Heart left ventricle (tissue), 16 donors: ENCODE measurements at places on chromosomes 11 and 22. TPM values are rescaled to one million over a fixed set of nuclear protein-coding genes. Genes with fewer than 3 reads are reported as not detected.

The PTGDR2 gene
- 2.0 TPM for total RNA-seq

DNA sequence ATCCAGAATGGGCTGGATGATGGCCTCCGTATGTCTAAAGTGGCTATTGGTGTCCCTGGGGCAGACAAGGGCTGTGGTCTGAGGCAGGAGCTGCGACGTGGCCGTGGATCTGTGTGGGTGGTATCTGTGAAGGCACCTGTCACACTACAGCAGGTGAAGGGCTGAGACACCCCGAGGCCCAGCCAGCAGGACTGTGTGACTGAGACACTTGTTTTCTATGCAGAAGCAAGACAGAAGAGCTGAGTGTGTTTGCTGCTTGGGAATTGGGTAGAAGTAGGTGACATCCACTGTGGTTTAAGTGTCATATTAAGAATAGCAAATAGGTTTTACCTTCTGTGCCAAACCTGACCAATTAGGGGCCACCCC, 35.0 kb downstream of the AMPD3 start:
- no peak for DNase-seq

DNA sequence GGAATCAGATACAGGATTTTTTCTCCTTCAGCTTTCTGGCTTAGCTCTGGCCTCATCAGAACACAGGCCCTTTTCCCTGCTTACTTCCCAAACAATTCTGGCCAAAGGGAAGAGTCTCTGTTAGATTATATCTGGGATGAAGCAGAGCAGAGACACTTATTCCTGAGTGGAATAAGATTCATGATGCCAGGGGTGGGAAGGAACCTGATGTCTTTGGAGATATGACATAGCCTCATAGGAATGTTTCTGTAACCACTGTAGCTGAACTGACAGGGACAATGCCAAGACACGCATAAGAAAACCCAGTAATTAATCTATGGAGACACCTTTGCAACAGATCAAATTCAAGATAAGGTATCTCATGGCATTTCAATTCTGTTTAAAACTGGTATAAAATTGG, 177.1 kb upstream of the RAG2 start:
- no peak for DNase-seq

DNA sequence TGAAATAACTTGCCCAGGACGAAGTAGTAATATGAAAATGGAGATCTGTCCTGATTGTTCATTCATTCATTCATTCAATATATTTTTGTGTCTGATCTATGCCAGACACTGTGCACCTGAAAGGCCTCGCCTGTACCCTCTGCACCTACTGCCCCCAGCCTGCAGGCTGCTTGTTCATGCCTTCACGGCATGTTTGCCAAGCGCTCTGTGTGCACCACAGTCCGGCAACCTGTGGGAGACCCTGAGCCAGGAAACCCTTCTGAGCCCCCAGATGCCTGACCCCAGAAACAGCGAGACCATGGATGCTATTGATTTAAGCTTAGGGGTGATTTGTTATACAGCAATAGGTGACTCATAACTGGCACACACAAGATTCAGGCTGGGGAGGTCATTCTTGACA, 47.0 kb downstream of the RTL6 start:
- no peak for DNase-seq

The GNB1L gene
- 3.3 TPM for total RNA-seq

DNA sequence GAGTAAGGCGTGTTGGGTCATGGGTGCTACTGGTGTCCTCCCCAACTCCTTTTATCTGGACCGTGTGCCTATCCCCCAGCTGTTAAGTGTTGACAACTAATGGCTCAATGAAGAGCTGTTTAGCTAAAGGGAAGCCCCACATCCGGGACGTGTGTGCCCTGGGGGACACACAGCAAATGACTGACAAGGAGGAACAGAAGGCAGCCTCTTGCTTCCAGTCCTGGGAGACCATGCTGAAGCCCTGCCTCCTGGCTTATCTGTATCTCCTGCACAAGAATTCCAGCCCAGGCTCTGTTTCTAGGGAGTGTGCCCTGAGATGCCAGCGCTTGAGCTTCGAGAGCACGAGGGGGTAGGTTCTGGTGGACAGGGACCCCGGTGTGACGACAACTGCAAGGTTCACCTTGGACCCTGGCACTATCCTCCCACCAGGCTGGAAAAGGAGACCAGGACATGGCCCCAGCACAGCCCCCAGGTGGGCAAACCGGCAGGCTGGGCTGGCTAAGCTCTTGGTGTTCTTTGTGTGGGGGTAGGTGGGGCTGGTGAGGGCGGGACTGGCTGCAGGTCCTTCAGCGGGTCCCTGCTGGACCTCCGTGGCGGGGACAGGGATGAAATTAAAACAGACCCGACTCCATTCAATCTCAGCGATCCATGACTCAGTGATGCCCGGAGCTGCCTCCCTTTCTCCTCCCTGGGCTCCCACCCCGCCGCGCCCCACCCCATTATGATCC, 21.0 kb downstream of the ASCL2 start:
- peak; percentile 52 for DNase-seq

- DNase-seq = no peak
These were observed 5.2 kb upstream of the OR56A5 start for GRCh38 chr11:5973530-5973929.

- no peak for DNase-seq
These were observed 14.5 kb upstream of the GAB2 start for GRCh38 chr11:78432058-78432515.

- no peak for DNase-seq
These were observed 18.9 kb downstream of the SHANK3 start for GRCh38 chr22:50691521-50691920.

DNA sequence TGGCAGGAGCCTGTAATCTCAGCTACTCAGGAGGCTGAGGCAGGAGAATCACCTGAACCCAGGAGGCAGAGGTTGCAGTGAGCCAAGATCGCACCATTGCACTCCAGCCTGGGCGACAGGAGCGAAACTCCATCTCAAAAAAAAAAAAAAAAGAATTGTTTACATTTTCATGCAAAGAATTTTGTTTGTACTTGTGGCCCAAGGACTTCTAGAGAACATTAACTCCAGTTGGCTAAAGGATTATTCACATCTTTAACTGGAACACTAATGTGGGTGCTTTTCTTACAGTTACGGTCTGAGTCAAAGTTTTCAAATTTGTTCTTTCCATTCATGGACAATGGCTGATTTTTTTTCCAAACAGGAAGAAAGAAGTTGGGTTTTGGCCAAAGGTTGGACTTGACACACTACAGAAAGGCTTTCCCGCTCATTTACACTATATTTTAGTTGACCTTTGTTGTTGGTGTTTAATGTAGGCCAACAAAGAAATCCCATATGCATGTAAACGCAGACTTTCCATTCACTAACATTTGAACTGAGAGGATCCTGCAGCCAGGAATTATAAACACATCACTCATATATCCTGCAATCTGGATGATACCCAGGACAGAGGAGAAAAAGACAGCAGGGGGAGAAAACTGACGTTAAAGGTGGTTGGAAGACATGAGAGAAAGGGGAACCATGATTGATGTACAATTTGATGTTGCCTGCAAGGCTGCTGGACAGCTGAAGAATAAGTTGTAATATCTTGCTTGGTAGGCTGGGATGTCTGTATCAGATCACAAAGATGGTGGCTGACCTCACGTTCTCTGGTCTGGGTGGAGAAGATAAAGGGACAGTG, 13.1 kb downstream of the POU2AF1 start:
- no peak for DNase-seq

The JAM3 gene
- total RNA-seq = 56.9 TPM

DNA sequence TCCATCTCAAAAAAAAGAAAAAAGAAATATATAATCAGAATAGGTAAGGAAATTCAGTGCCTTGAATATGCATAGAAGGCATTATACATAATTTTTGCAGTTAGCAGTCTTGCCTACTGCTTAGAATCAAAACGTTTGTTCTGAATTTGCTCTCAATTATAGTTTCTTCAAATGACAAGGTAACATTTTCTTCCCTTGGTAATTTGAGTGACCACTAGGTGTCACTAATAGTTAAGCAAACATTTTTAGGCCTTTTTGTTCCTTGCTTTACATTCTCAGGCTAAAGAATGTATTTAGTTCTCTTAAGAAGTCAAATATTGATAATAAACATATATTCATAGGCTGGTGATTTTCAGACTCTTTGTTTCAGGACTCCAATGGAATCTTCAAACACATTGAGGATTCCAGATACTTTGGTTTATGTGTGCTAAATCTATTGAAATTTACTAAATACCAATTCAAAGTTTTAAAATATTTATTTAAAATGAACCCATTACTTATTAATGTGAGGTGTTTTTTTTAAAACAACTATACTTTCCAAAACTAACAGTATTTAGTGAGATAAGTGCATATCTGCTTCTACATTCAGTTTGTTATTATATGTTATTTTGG, 55.0 kb upstream of the DEPDC7 start:
- DNase-seq = no peak

- peak; percentile 24 for DNase-seq
These were observed 35.4 kb upstream of the WNT7B start for GRCh38 chr22:46012182-46012880.

- DNase-seq = no peak
These were observed 486 bp downstream of the CLMP start for GRCh38 chr11:123194337-123195187.

DNA sequence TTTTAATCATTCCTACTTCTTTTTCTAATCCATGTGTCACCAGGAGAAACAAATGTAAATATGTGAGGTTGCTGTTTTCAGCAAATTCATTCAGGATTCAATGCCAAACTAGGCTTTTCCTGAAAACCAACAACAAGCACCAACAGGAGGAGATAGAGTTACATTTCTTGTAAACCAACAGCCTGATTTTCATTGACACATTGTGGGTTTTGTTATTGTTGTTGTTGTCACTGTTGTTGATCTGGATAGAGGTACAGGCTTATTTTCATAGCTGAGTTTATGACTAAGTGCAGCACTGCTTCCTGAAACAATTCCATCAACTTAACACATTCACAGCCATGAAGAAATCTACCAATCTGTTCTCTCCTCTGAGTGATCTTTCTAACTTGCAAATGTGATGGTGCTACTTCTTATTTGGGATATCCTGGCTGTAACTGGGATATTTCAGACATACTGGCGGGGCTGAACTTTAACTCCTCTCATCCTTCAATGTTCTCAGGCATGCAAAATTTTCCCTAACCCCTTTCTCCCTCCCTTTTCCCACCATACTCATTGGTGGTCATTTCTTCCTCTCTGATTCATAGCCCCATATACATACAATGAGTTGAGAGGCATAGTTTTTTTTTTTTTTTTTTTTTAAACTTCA, 65.5 kb downstream of the ME3 start:
- DNase-seq = no peak

- no peak for DNase-seq
These were observed 10.2 kb upstream of the DDB2 start for GRCh38 chr11:47204637-47204989.

GRCh38 chr11:114194702-114195101, 101.5 kb upstream of the NNMT start:
- no peak for DNase-seq

GRCh38 chr11:8987446-8987845, 16.4 kb downstream of the NRIP3 start:
- DNase-seq = no peak

The FAM180B gene
- total RNA-seq = not detected

The MAPK8IP1 gene
- 7.6 TPM for total RNA-seq

The TMEM121B gene
- 2.3 TPM for total RNA-seq

GRCh38 chr11:19820100-19820499, 107.5 kb downstream of the NAV2 start:
- DNase-seq = no peak

- DNase-seq = no peak
These were observed 83.1 kb upstream of the NCAM1 start for GRCh38 chr11:112878033-112878601.

- DNase-seq = no peak
These were observed 108.9 kb upstream of the NCAM1 start for GRCh38 chr11:112852143-112852866.

GRCh38 chr11:72190631-72191071, 1.3 kb upstream of the FOLR1 start:
- DNase-seq = no peak

DNA sequence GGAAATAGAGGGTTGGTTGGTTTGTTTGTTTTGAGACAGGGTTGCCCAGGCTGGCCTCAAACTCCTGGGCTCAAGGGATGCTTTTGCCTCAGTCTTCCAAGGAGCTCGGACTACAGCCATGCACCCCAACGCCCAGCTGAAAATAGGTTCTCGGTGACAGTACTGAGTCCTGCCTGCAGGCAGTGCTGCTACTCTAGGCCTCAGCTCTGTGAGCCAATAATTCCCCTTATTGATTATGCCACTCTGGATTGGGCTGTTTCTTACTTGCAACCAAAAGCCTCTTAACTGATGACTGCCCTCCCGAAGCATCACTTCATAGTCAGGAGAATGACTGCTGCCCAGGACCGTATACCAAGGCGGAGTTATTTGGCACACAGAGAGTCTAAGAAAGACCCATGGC, 1.2 kb upstream of the C11orf16 start:
- no peak for DNase-seq

GRCh38 chr22:28043266-28043665, 124.2 kb upstream of the PITPNB start:
- DNase-seq = no peak

The DDX25 gene
- not detected for total RNA-seq

DNA sequence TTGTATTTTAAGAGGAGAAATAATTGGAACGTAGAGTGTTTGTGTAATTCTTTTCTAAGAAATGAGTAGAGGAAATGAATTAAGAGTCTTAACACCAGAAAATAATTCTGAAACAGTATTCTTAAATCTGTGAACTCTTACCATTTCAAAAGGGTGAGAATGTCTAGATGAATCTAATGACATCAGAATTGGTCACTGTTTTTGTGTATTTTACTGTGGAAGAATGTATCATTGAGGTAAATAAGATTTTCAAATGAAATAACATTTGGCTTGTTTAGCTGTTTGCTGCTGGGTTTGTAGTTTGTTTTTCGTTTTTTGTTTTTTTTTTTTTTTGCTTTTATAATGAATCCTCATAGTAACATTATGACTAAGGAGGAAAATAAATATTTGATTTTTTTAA, 97.6 kb downstream of the EMSY start:
- DNase-seq = no peak

The FGF4 gene
- not detected for total RNA-seq

GRCh38 chr11:9253086-9253485, 12.1 kb downstream of the DENND5A start:
- no peak for DNase-seq
